Lower lobe of right lung (tissue), 2 donors: ENCODE measurements at places on chromosomes 2 and 18. TPM values are rescaled to one million over a fixed set of nuclear protein-coding genes. Genes with fewer than 3 reads are reported as not detected.
A peak's percentile ranks its signal among the peaks of the same experiment; 100 is the strongest.

DNA sequence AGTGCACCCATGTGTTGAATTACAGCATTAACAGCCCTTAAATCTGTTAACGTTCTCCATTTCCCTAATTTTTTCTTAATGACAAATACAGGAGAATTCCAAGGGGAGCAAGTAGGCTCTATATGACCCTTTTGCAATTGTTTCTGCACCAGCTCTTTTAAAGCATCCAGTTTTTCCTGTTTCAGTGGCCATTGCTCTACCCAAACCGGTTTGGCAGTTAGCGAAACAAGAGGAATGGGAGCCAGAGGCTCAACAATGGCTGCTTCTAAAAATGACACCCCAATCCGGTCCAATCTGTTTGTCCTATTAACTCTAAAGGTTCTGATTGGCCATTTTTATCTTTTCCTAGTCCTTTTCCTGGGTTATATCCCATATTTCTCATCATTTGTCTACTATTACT is 15.1 kb upstream of the SUCLG1 start:
- no peaks in the 10 kb centered on the region for H3K36me3 ChIP-seq
- no peaks in the 10 kb centered on the region for H3K27me3 ChIP-seq
- no peak overlapping the region for H3K27ac ChIP-seq
- DNase-seq, result no peak
- no peak overlapping the region for H3K4me3 ChIP-seq

DNA sequence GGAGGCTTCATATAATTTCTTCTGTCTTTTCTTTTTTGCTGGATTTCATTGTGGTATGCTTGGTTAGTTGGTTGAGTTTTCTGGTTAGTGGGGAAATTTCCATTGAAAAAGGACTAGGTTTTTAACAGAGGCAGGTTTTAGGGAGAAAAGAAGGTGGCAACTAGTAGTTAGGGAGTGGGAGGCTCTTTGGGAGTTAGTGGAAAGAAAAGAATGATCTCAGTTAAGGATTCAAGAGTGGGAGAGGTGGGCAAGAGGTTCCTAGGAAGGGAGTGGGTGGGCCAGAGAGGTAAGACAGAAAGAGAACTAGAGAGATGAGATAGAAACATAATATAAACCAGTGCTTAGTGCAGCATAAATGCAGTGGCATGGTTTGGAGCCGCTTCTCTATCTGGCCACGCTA is 96.9 kb downstream of the SPTBN1 start:
- H3K4me1 ChIP-seq, result peaks cover 75% of the 10 kb centered on the region
- no peak for DNase-seq
- H3K36me3 ChIP-seq, result no peaks in the 10 kb centered on the region

DNA sequence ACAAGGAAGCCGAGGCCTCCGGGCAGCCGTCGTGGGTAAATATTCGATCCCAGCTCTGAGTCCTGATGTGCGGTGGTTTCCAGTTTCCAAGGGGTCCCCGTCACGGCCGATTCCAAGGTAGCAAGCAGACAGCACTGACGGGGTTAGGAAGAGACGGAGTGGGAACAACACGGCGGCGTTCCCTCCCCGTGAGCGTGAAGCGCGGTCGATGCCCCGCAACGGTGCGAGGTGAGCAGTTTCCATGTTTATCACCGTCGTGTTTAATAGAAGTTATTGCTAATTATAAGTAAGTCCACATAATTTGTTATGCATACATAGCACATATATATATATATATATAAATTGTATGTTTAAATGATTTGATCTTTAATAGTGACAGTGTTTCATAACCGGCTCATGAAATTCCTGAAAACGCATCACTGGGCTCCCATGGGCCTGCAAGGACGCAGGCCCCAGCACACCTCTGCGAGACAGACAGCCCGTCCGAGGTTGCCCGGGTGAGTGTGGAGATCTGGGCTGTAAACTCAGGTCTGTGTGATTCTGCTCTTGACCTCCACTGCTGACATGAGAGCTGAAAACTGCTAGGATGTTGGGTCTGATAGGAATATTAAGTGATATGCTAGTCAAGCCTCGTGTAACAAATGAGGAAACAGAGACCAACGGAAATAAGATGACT is 243.5 kb upstream of the SALL3 start:
- H3K36me3 ChIP-seq, result no peaks in the 10 kb centered on the region
- H3K4me1 ChIP-seq, result no peaks in the 10 kb centered on the region
- H3K27me3 ChIP-seq, result no peaks in the 10 kb centered on the region
- H3K27ac ChIP-seq, result no peak overlapping the region

- H3K36me3 ChIP-seq, result no peaks in the 10 kb centered on the region
- no peaks in the 10 kb centered on the region for H3K27me3 ChIP-seq
- no peak overlapping the region for H3K4me3 ChIP-seq
- no peaks in the 10 kb centered on the region for H3K4me1 ChIP-seq
- DNase-seq, result no peak
Observed at GRCh38 chr18:54043484-54044251, 180.8 kb downstream of the MBD2 start.

DNA sequence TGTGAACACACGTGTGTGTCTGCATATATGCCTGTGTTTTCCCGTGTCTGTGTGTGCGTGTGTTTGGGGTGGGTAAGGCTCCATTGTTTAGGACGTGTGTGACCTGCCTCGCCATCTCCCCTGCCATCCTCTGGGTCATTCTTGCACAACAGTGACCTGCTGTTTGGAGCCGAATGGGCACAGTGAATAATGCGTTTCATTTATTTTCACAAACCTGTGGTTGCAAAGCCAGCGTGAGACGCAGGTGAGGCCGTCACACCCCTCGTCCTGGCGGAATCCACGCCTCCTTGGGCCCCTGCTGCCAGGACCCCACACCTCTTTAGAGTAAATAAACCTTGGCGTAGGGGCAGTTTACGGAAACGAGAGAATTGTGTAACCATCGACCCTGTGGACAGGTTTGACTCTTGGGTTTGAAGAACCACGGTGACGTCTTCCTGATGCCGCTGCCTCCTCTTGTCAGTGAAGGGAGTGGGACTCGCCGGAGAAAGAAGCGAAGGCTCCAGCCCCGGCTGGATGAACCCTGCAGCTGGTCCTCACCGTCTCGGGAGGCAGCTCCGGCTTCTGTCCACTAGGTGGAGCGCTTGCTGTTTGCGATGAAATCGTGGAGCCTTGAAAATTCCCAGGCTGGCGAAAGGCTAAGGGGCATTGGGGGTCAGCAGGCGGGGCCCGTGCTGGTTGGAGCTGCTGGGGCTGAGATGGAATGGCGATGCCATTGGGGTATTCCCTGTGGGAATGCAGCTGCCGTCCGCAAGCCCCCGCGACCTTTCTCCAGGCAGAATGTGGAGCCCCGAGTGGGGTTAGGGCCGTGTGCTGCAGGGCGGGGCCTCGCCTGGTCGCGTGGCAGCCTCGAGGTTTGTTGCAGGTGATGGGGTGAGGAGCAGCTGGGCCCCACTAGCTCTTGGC is 81.1 kb downstream of the RTP5 start:
- H3K4me1 ChIP-seq, result peaks cover 8% of the 10 kb centered on the region
- H3K36me3 ChIP-seq, result no peaks in the 10 kb centered on the region
- peak overlapping the region; percentile 12 for H3K4me3 ChIP-seq
- peak; percentile 81 for DNase-seq

DNA sequence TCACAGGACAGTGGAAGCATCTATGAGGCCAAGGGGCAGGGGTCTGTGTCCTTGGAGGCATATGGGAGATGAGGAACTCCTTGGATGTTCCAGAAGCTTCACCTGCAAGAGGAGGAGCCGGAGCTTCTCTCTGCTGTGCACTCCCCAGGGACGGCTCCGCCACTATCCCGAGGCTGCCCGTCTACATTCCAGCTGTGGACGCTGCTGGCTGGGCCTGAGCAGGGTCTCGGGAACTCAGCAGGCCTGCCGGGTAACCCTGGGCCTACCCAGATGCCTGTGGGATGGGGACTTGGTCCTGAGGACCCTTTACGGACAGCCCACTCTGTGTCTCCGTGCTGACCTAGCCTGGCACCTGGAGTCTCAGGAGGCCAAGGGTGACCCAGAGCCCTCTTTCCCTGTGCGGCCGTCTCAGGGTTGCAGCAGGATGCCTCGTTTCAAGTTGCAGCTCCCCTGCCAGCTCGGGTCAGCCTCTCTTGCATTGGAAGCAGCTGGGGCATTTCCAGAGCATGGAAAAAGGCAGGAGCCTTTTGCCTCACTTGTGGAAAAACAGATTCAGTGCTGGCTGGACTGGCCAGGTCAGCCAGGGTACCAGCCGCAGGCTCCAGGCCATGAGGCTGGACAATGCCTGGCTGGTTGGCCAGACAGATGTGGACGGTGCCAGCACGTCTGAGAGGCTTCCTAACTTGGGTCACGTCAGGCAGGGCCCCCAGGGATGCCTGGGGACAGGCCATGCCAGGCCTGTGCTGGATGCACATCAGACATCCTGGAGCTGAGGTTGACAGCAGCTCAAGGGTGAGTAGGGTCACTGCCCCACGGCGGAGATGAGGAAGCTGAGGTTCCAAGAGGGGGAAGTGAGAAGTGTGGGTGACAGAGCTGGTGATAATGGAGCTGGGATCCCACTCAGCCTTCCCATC is 41.5 kb downstream of the SCTR start:
- H3K27me3 ChIP-seq, result no peaks in the 10 kb centered on the region
- no peak for DNase-seq
- peaks cover 41% of the 10 kb centered on the region for H3K4me1 ChIP-seq
- H3K36me3 ChIP-seq, result no peaks in the 10 kb centered on the region
- no peak overlapping the region for H3K27ac ChIP-seq
- H3K4me3 ChIP-seq, result no peak overlapping the region

ANKRD36C gene
- 22.2 TPM for total RNA-seq

USP40 gene
- 45.4 TPM for total RNA-seq
